ENCODE measurements at places on chromosomes 1 and 21.

GRCh38 chr1:150162582-150162861 is 12.8 kb downstream of the PLEKHO1 start:
- no peak for DNase-seq

- no peak for DNase-seq
Observed at GRCh38 chr1:180312926-180313325, 82.9 kb downstream of the LHX4 start.

GRCh38 chr1:22763487-22764200 is 53.0 kb downstream of the EPHB2 start:
- no peak for DNase-seq

DNA sequence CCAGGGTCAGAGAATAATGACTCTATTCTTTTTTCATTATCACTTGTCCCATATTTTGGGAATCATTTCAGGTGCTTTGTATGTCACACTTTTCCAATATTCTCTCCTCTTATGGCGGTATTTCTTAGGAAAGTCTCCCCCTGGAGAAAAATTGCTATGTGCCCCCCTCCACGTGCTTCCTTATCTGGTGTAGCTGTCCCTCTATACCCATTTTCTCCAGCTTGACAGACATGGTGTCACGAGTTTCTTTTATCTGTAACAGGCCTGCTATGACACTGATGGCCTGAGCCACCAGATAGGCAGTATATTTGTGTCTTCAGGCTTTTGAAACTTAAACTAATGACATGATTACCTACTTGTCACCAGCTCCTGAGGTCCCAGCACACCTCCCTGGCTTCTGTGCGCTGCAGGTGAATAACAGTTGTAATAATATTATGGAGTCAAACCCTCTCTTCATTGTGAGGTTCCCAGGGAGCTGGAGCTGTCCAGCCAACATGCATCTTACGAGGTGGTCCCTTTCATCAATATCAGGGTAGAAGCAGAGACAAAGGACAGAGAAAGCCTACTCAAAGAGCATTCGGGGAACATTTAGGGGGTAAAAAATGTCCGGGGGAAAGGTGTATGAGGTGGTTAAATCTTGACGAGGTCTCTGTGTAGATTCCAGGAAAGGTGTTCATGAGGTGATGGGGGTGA is 71.2 kb upstream of the DUSP10 start:
- DNase-seq: no peak

GRCh38 chr1:172484252-172484651 is 40.4 kb upstream of the PIGC start:
- no peak for DNase-seq

GRCh38 chr1:103171041-103171590 is 62.8 kb upstream of the COL11A1 start:
- no peak for DNase-seq

DNA sequence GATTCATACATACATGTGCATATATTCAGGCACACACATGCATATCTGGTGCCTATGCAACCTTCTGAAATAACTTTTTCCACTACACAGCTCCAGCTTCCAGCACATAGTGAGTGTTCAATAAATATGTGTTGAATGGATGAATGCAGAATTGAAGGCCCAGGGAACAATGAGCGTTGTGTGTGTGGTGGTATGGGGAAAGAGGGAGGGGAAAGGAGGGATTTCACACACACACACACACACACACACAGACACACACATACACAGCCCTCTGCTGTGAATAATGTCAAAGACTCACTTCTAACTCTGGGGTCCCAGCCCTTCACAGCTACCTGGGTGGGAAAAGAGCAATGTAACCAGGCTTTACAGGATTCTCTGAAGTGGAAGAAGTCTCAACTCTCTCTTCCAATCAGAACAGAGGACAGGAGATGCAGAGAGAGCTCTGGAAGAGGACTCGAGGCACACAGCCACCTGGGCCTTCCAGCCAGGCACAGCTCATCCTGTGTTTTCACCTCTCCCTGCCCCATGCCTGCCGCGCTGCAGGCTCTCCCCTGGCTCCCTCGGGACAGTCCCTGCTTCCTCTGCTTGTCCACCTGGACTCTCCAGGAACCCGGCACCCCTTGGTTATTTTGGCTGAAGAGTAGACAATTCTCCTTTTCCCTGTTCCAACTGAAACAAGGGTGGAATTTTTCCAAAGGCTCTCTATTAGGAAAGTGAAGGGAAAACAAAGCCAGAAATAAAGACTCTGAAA is 5.4 kb upstream of the IGSF8 start:
- DNase-seq: peak; percentile 27

- DNase-seq: no peak
Observed at GRCh38 chr1:19254416-19254815, 2.8 kb downstream of the MRTO4 start.

GRCh38 chr1:9111957-9112356 is 16.9 kb downstream of the GPR157 start:
- no peak for DNase-seq

All from Right ventricle myocardium superior (tissue), 1 donor.